Left hindlimb (tissue), 1 donor: ENCODE measurements at places on chromosomes 6 and 20.

DNA sequence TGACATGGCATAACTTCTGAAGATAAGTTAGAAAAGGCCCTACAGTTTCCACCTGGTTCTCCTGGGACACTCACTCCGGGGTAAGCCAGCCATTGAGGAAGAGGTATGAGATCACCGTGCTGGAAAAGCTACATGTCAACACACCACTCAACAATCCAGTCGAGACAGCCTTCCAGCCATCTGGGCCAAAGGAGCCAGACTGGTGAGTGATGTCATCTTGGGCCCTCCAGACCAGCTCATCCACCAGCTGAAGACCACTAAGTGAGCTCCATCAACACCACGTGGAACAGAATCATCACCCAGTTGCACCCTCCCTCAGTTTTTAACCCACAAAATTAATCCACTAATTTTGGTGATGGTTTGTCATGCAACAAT, 32.3 kb upstream of the RSPO4 start:
- DNase-seq = no peak

DNA sequence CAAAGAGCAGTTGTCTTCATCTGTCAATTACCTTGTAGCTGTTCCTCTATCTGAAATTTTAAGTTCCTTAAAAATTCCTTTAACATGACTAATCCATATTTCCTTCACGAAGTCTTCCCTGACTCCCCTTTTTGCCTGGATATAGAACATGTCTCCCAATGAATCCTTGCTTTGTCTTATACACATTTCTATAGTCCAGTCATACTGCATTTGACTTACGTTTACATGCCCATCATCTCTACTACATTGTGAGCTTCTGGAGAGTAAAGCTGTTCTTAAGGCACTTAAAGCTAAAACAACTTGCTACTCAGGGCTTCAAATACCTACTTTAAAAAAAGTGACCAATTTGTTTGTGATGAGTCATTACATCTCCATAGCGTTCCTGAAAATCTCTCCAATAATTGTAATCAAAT, 4.9 kb downstream of the REV3L start:
- DNase-seq = no peak

- no peak for DNase-seq
Measured at GRCh38 chr6:126063512-126064146, 77.3 kb downstream of the TRMT11 start.

DNA sequence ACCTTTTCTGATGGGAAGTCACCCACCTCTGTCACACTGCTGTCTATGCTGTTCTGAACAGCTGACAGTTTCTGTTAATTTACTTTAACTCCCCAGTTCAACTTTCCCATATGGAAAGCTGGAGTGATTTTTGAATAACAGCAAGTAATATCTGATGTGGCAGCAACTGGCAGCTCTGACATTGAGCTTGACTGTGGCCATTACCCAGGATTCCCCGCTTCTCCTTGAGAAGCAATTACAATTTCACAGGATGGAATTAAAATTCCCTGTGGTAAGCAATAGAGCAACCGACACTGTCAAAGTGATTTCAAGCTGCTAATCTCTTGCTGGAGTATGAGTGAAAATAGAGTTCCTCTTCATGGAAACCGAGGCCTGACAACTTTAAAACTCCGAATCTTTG, 348.1 kb upstream of the SOX4 start:
- no peak for DNase-seq

GRCh38 chr6:40460380-40460779, 126.8 kb downstream of the LRFN2 start:
- DNase-seq = no peak

DNA sequence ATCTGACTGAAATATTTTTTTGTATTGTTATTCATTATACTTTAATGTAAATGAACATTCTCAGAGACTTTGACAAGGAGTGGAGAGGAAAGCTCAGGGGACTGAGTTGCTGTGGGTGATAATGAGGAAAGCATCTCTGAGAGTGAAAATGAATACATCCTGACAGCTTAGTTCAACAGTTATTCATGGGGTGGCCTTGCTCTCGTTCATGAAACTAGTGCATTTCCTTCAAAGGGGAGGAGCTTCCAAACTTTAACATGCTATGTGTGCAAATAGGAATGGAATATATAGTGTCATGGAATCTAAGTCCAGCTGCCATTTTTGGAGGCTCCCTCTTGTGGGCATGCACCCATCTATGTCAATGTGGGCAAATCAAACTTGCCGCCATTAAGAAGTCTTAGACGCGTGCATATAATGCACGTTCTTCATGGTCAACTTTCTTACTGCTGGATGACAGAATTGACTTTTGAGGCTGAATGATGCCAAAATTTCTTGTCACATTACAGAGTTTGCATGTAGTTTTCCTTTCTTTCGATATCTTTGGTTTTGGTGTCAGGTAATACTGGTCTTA, 124.3 kb upstream of the TMEM170B start:
- no peak for DNase-seq

DNA sequence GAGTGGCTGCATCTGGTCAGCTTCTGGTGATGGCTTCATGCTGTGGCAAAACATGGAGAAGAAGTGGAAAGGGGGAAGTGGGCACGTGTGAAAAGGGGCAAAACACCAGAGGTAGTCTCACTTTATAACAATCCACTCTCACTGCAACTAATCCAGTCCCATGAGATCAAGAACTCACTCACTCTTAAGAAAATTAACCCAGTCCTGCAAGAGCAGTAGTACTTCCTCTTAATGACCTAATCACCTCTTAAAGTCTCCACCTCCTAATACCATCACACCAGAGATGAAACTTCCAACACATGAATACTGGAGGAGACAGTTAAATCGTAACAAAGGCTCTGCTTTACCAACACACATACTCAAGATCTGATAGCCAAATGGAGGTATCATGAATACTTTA, 152.6 kb downstream of the THEMIS start:
- DNase-seq = no peak

DNA sequence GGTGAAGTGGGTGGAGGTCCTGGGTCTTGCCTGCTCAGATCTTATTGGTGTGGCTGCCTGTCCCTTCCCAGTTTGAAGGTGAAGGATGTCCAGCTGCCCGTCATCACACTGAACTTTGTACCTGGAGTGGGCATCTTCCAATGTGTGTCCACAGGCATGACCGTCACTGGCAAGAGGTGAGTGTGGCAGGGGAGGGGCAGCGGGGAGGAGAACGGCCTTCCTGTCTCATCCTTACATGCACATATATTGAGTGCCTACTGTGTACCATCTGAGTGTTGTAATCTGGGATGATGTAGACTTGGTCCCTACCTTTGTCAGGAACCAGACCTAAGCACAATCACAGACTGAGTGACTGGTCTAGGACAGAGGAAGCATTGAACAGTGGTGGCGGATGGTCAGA, 2.7 kb downstream of the BPIFB6 start:
- no peak for DNase-seq

DNA sequence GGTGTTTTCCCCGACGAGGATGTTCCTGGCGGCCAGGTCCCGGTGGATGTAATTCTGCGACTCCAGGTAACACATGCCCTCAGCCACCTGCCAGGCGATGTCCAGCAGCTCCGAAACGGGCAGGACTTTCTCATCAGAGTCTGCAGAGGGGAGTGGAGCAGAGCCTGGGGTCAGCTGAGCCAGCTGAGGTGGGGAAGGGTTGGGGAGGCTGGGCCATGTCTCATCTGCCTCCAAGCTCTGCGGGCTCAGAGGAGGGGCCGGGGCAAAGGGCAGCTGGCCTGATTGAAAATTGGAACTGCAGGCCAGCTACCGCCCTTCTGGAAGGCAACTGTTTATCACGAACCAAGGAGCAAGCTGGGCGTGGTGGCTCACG, 6.4 kb downstream of the PTK6 start:
- peak; percentile 34 for DNase-seq

GRCh38 chr6:42088101-42088591, 37.8 kb downstream of the TAF8 start:
- DNase-seq = no peak

DNA sequence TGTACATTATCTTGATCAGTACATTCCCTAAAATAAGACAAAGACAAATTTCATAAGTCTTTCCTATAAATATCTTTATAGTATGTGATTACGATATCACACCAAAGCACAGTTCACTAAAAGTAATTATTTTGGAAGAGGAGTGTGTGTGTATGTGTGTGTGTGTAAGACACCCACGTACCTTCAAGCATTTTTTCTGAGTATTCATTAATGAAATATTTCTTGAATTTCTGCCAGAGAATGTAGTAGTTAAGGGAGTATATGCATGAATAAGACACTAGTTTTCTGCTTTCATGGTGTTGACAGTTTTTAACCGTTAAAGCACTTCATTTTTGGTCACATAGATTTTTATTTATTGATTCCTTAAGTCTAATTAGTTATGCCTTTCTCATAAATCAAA, 36.8 kb downstream of the MANEA start:
- no peak for DNase-seq

- DNase-seq = no peak
Measured at GRCh38 chr6:25699649-25700048, 47.6 kb downstream of the SCGN start.

DNA sequence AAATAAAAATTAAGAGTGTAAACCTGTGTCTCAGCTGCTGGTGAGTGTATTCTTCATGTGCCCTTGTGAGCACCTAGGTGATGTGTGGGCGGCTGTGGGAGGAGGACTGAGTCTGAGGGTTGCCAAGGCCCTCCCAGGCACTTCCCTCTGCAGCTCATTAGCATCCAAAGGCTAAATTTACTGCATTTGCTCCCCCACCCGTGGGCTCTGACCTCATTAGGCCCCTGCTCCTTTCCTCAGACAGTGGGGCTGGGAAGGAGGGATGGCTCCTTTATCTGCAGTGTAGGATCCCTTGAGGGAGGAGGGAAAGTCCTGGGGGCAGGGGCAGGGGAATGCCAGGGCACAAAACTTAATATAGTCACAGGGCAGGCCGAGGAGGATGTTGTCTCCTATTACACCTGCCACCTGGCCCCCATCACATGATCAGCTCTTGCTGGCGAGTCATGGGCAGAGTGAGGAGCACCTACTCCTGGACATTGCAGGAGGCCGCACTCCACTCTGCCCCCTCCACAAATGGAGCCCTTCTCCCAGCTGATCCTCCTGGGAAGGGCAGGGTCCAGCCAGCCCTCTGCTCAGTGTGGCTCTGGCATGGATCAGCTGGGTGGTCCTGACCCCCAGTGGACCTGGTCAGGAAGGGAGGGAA, 133.2 kb downstream of the MRPL14 start:
- DNase-seq = peak; percentile 15

DNA sequence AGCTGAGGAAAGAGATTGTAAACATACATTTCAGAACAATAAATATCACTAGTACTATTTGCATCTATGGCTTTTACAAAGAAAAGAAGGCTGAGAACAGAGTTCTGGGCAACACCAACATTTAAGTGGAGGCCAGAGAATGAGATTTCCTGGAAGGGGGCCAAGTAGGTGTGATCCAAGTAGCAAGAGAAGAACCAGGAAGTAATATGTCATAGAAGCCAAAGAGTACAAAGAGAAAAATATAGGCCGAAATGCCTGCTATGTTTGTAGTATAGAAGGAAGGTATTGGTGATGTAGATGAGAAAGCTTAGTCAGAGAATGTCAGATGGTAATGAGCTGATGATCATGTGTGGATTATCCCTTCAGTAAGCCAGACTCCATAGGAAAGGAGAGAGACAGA, 94.5 kb downstream of the PERP start:
- no peak for DNase-seq

DNA sequence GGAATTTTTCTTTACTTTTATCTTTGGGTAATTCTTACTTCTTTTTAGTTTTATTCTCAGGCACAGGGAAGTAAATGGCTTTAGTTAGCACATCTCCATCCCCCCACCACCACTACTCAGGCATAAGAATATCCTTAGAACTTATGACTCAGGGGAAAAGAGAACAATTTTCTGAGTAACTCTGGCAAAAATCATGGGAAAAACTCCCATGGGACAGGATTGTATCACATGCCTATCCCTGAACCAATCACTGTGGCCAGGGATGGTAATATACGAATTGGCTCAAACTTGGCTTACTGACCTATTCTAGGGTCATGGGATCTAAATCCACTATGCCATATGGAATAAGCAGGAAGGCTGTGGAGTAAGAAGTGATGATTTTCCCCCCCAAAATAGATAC, 339.1 kb downstream of the BTBD3 start:
- DNase-seq = no peak

DNA sequence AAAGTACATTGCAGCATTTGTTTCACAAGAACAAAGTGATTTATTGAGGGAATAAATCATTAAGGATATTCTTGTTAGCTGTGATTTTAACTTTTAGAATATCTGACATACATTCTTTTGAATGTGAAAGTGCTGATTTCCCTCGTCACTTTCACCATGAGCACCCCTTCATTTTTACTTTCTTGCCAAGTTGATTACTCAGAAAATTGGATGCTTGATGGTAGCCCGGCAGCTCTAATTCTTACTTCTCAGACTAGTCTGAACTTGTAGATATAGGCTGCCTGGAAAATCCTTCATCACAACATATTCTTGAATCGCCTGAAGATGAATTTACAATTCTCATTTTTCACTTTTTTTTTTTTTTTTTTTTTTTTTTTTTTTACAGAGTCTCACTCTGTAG, 147.1 kb upstream of the SMLR1 start:
- no peak for DNase-seq

- DNase-seq = no peak
Measured at GRCh38 chr6:122283884-122284283, 115.6 kb upstream of the HSF2 start.

DNA sequence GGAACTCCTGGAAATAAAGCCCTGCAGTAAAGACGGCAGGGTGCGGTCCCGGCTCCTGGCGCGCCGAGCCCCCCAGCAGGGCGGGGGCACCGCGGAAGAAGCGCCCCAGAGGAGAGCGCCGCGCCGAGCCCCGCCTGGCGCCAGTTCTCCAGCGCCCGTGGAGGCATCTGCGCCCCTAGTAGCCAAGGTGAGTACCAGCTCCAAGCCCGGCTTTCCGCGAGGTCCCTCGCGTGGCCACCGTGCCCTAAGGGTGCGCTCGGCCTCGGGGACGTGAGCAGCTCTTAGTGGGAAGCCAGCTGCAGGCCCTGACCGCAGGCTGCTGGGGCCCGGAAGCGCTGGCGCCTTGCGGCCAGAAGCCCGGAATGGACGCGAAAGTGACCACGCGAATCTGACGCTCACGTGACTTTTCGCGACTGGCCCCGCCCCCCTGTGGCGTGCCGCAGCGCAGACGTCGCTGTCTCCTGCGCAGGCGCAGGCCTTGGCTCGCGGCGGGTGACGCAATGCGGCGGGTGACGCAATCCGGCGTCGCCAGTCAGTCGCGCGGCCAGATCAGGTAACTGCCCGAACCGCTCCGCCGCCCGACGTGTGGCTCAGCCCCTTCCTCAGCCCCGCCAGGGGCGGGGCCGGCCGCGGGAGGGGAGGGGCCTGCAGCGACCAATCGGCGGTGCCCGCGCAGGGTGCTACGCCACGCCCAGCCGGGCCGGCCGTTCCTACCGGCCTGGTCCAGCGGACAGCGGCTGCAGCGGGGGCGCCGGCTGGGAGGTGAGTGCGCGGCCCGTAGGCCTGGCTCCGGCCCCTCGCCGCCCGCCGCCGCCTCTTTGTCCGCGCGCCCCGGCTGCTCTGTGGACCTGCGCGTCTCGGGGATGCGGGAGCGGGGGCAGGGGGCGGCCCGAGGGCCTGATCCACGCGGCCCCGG, at the start of gene GZF1:
Gene GZF1 (plus strand): TSS at position 707 of the 916 bp plus-strand sequence. CDS start 2,202 bp downstream, outside the sequence.
- peak; percentile 100 for DNase-seq

- DNase-seq = no peak
Measured at GRCh38 chr6:25179051-25179778, 100.0 kb upstream of the CARMIL1 start.

GRCh38 chr20:40652441-40652987, 36.5 kb downstream of the MAFB start:
- peak; percentile 58 for DNase-seq
